ENCODE measurements at places on chromosomes 2 and 18.

DNA sequence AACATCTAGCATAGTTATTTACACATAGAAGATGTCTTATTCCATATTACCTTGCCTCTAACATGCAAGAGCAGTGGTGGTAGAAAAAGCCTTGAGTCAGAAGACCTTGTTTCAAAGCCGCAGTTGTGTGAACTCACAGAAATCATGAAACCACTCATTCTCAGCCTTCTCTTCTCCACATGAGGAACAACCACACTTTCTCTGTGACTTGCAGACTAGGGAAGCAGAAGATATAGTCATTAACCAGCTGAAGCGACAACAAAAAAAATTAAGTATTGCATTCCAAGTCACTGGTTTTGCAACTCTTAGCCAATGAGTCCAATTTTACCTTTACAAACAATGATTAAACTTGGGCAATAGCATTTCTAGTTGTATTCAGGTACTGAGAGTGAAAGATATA lies 19.0 kb downstream of the TWSG1 start:
- DNase-seq: no peak

- DNase-seq: no peak
Measured at GRCh38 chr2:223784221-223784772, 53.1 kb downstream of the AP1S3 start.

DNA sequence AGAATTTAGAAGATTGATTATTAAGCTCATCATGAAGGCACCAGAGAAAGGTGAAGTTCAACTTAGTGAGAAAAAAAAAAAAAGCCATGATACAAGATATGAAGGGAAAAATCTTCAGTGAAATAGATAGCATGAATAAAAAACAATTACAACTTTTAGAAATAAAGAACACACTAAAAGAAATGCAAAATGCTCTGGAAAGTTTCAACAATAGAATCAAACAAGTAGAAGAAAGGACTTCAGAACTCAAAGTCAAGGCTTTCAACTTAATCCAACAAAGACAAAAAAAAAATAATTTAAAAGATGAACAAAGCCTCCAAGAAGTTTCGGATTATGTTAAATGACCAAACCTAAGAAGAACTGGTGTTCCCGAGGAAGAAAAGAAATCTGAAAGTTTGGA lies 105.5 kb downstream of the GRB14 start:
- no peak for DNase-seq

DNA sequence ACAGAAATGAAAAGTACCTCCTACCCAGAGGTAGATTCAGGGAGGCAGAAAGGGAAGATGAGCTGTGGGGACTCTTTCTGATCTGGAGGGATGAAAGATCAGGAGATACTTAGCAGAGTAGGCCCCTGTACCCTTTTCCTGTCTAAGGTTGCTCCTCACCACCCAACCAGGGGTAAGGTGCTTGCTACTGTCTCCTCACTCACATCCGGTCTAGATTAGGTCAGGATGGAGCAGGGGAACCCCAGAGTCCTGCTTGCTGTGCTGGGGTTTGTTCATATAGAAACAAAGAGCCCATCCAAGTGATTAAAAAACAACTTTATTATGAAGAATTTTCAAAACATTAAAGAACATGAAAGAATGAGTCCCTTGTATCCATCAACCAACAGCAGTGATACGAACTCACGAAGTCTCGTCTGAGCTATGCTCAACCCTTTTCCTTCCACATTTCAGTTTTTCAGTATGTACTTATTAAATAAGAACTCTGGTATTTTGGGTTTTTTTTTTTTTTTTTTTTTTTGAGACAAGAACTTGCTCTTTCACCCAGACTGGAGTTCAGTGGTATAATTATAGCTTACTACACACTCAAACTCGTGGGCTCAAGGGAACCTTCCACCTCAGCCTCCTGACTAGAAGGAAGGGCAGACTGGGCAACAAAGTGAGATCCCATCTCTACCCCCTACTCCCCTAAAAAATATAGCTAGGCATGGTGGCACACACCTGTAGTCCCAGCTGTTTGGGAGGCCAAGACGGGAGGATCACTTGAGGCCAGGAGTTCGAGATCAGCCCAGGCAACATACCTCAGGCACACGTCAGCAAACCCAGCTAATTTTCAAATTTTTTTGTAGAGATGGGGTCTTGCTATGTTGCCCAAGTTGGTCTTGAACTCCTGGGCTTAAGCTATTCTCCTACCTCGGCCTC lies 28.5 kb upstream of the MCFD2 start:
- DNase-seq: peak; percentile 75

- DNase-seq: no peak
Measured at GRCh38 chr18:61333271-61333745, at the start of gene CDH20. Gene CDH20, plus strand, starts transcription at chr18:61333430.

- peak; percentile 53 for DNase-seq
Measured at GRCh38 chr18:2547477-2548087, 23.7 kb downstream of the METTL4 start.

DNA sequence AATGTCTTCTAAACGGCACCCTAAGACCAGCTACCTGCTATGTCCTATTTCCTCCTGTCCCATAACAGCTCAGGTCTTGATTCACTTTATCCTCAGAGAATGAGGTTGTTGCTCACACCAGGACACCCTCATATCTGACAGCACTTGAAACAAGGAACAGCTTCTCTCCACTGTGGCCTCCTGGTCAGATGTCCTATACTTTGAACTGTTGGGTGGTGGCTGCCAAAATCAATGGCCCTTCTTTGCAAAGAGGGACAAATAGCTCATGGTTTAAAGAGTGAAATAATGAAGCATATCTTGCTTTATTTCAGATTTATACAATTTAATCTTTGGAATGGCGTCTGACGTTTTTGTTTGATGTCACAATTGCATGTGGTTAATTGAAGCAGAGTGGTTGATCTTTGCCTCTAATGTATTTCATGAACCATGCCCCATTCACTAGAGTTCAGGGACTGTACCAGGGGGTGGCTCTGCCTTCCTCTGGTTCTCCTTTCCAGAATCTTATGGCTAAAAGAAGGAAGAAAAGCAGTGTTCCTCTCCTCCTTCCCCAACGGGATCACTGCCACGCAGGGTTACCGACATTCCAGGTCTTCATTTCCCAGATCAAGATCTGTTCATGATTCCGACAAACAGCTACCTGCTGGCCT lies 24.1 kb upstream of the ZCCHC2 start:
- no peak for DNase-seq

DNA sequence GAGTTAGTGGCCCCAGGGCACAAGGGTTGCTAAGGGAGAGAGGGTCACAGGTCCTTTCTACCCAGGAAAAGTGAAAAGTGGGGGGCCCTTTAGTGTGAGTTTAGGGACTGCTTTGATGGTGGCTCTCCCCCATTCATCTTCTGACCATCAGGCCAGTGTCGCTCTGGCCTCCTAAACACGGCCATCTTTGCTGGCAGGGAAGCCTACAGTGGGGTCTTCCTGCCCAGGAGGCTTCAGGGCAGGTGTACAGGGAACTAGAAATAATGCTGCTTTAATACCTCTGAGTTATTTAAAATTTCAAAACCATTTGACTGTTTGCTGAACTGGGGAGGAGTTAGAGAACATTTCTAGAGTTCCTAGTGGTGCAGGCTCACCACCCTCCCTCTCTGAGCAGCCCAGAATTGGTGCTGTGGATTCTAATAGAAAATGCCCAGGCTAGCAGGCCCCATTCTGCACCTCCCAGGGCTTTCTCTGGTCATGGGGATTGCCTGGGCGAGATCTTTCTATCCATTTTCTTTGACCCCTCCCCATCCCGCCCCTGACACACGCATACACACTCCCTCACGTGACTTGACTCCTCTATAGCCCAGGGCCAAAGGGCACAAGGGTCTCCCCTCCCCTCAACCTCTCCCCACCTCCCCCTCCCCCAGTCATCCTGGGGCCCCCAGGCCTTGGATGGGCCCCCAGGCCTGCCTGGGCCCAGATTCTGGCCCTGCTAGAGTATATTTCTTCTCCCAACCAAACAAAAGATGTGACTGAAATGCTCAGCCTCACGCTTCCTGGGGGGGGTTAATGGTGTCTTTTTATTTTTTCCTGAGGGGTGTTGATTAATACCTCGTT lies 3.1 kb downstream of the PKDCC start:
- DNase-seq: no peak

- no peak for DNase-seq
Measured at GRCh38 chr18:48303883-48304282, 105.3 kb downstream of the ZBTB7C start.

- DNase-seq: no peak
Measured at GRCh38 chr2:10063566-10063965, 16.6 kb downstream of the CYS1 start.

GRCh38 chr18:59387687-59388565 lies 28.9 kb upstream of the LMAN1 start:
- DNase-seq: no peak

DNA sequence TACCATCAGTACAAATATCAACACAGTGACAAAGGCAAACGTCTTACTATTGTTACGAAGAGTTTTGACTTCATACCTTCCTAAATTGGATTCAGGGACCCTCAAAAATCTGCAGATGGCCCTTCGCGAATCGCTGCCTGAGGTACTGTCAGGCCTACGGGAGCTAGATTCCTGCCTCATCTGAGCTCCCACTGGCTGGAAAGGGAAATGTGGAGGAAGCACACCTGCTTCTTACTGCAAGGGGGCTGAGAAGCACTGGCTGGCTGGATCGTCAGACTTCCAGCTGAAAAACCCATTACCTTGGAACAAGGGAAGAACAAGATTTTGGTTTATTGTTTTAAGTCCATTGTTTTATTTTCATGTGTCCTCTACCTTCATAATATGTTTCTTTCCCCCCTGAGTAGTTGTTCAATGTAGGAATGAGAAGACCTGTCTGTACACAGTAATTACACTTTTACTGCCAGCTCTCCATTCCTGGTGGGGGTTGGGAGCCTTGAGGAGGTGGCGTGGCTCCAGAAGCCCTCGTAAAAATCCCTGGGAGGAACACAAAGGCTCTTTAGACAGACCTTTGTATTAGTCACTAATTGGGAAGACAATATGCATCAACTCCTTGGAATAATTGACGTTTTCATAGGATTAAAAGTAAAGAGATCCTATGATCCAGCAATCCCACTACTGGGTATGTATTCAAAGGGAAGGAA lies 124.1 kb upstream of the NOSTRIN start:
- no peak for DNase-seq

- no peak for DNase-seq
Measured at GRCh38 chr2:59947209-59947608, 606.2 kb downstream of the BCL11A start.

DNA sequence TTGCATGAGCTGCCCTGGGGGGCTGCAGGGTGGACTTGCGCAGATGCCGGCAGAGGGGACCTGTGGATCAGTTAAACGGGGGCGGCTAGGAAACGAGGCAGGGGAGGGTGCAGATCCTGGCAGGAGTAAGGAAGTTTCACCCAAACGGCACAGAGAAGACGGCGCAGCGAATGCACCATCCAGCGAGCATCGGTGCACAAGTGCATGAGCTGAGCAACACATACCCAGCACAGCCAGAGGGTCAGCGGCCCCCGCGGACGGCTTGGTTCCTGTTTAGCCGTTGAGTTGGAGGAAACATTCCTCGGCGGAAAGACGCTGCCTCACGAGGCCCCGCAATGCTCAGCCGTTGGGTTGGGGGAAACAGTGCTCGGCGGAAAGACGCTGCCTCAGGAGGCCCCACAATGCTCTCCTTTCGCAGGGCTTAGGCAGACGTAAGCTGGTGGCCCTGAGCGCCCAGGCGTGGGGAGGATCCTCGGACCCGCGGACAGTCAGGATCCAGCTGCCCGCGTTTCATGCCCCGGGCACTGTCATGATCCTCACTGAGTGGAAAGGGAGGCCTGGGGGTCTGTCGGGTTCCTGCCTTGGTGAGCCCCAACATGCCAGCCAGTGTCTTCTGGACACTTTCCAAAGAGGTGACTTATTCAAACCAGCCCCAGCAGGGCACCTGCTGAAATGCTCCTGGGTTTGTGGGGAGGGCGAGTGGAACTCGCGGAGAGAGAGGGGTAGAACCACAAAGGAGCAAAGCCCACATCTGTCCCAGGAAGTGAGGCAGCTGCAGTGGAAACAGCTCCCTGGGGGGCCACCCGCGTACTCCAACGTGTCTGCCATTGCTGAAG lies 86.3 kb downstream of the NDUFA10 start:
- peak; percentile 81 for DNase-seq

- peak; percentile 96 for DNase-seq
Measured at GRCh38 chr2:112706170-112706664, 14.6 kb upstream of the NT5DC4 start.

DNA sequence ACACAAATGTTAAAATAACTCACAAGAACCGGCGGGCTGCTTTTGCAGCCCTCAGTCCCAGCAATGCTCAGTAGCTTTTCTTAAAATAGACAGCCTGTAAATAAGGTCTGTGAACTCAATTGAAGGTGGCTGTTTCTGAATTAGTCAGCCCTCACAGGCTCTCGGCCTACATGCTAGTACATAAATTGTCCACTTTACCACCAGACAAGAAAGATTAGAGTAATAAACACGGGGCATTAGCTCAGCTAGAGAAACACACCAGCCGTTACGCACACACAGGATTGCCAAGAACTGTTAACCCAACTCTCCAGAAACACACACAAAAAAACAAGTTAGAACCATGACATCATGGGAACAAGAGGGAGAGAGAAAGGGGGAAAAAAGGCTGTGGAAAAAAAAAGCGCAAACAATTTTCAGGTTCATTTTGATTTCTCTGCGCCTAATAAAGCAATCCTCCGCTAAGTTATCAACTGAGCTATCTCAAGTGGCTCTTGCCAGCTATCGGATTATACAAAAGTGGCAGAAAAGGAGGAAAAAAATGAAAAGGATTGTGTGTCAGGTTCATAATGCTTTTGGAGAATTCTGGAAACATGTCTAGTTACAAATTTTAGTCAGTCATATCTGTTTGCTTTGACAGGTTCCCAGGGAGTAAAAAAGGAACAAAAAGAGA lies 89.1 kb downstream of the ZEB2 start:
- no peak for DNase-seq

- peak; percentile 81 for DNase-seq
Measured at GRCh38 chr18:32552421-32553030, 81.8 kb upstream of the GAREM1 start.

GRCh38 chr2:196821195-196821594 lies 12.0 kb upstream of the C2orf66 start:
- no peak for DNase-seq

- DNase-seq: no peak
Measured at GRCh38 chr2:88191722-88192042, 21.5 kb downstream of the THNSL2 start.

All from Jurkat, Clone E6-1 (cell line).